ENCODE measurements at places on chromosomes 12 and 14.

- no peak for DNase-seq
These were observed 479.4 kb upstream of the NOVA1 start for GRCh38 chr14:27077214-27077613.

- DNase-seq = peak; percentile 30
These were observed 384.5 kb upstream of the DDHD1 start for GRCh38 chr14:53537422-53538315.

- peak; percentile 21 for DNase-seq
These were observed 52.3 kb upstream of the BCL2L14 start for GRCh38 chr12:12018454-12018853.

DNA sequence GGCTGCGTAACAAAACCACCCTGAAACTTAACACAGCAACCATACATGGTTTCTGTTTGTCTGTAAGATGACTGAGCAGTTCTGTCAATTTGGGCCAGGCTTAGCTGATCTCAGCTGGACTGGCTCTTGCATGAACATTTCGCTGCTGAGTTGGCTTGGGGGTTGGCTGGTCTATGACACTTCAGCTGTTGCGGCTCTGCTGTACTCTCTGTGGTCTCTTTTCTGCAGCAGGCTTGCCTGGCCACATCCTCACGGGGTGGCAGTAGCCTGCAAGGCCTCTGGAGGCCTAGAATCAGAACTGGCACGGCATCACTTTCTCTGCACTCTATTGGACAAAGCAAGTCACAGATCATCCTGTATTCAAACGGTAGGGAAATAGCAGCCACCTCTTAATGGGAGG lies 216.2 kb downstream of the BCL11B start:
- DNase-seq = no peak

- peak; percentile 45 for DNase-seq
These were observed 108.6 kb downstream of the FOXN3 start for GRCh38 chr14:89308232-89308959.

- DNase-seq = peak; percentile 82
These were observed 13.4 kb upstream of the ALDH2 start for GRCh38 chr12:111753144-111753881.

DNA sequence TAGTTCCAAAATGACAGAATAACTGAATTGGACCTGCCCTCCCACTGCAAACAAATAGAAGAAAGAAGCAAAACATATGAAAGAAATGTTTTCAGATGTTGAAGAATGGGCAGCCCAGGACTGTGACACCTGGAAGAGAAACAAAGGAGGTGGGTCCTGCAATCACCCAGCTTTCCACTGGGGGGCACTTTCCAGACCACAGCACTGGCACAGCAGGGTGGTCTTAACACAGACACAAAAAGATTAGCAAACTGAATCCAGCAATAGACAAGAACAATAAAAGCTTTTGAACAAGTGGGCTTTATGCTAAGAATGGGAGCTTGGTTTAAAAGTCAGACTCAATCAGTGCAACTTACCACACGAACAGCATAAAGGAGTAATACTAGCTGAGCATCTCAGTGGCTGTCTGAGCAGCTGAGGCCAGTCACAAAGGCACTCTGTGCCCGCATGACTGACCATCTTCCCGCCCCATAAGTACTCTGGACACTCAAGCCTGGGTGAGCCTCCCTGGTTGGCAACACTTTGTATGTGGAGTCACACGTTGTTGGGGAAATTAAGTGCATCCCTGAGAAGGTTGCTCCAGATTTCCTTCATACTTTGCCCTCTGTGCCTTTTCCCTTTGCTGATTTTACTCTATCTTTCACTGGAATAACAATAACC lies 27.7 kb downstream of the JKAMP start:
- no peak for DNase-seq

GRCh38 chr12:52236386-52237050 lies 3.5 kb downstream of the KRT7 start:
- no peak for DNase-seq

- DNase-seq = peak; percentile 48
These were observed 69.0 kb upstream of the BMP4 start for GRCh38 chr14:54025661-54026060.

GRCh38 chr14:34324363-34324795 lies 137.7 kb downstream of the SPTSSA start:
- peak; percentile 60 for DNase-seq

GRCh38 chr12:111673503-111673902 lies 12.3 kb downstream of the BRAP start:
- peak; percentile 58 for DNase-seq

DNA sequence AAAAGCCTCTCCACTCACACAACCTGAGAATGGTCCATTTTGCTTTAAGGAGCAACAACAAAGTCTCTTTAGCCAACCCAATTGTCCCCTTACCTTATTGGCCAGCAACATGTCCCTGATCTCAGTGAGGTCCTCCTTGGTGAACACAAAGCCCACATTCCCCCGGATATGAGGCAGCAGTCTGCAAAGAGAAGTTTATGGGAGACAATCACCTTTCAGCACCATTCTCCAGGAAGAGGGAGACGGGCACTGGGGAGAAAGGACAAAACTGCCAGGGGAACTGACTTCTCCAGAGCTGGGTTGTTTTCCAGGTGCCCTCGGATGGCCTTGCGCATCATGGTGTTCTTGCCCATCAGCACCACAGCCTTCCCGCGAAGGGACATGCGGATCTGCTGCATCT lies 1.9 kb downstream of the RPLP0 start:
- no peak for DNase-seq

GRCh38 chr12:288687-289086 lies 26.1 kb upstream of the SLC6A13 start:
- peak; percentile 81 for DNase-seq

- DNase-seq = peak; percentile 51
These were observed 1.1 kb downstream of the SP1 start for GRCh38 chr12:53380794-53381730.

DNA sequence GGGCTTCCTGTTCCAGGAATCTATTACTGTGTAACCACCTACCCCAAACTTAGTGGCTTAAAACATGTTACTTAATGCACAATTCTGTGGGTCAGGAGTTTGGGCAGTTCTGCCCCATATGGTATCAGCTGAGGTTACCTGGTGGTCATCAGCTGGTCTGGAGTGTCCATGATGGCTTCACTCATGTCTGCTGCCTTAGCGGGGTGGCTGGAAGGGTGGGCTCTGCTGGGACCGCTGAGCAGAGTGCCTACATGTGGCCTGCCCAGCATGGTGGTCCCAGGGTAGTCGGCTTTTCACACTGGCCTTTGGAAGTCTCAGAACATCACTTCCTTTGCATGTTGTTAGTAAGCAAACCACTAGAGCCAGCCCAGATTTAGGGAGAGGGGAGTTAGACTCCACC lies 53.9 kb downstream of the PELI2 start:
- DNase-seq = no peak

- DNase-seq = peak; percentile 58
These were observed 122.6 kb downstream of the RAD51B start for GRCh38 chr14:67942080-67942710.

DNA sequence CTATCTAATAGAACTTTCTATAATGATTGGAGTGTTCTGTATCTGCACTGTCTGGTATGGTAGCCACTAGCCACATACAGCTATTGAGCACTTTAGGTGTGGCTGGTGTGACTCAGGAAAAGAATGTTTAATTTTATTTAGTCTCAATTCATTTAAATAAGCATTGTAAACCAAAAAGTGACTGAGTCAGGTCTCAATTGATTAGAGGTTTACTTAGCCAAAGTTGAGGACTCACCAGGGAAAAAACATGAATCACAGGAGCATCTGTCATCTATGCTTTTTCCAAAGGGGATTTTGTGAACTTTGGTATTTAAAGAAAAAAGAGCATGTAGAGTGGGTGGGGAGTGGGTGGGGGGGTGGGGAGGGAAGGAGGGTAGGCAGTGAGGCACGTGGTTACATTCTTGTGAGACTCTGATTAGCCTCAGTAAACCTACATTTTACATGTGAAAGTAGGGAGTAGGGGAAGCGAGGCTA lies 473.1 kb downstream of the ATP23 start:
- peak; percentile 81 for DNase-seq

GRCh38 chr14:30958555-30959407 lies 66.7 kb upstream of the AP4S1 start:
- no peak for DNase-seq

- DNase-seq = no peak
These were observed 167.2 kb downstream of the CAPZA3 start for GRCh38 chr12:18905134-18905533.

DNA sequence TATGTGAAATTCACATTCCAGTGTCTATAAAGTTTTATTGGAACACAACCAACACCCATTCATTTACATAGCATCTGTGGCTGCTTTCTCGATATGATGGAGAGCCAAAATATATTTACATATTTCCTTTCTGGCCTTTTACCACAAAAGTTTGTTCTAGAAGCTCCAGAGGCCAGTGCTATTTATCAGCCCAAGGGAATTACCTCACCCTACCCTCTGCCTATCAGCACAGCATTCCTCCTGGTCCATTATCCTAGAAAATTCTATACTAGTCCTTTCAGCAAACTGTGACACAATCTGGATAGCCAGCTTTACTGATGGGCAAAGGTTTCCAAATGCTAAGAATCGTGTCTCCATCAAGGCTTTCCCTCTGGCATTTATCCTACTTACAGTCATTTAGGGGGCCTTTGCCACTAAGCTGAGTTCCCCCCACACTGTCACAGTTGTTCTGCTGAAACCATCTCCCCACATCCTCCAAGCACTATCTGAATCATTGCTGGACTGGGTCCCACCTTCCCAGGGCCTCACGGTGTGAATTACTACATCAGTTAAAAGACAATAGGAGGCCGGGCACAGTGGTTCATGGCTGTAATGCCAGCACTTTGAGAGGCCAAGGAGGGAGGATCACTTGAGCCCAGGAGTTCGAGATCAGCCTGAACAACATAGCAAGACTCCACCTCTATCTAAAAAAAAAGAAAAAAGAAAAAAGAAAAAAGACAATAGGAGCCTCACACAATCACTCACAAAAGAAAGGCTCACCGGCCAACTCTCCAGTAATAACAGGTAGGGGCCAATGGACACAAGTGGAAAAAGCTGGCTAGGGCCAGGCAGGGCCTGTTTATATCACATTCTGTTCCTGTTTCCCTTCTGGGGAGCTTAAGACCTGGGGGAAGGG lies 12.1 kb downstream of the SYNE3 start:
- DNase-seq = peak; percentile 91

- DNase-seq = peak; percentile 61
These were observed 35.8 kb upstream of the FBXO33 start for GRCh38 chr14:39467889-39468524.

DNA sequence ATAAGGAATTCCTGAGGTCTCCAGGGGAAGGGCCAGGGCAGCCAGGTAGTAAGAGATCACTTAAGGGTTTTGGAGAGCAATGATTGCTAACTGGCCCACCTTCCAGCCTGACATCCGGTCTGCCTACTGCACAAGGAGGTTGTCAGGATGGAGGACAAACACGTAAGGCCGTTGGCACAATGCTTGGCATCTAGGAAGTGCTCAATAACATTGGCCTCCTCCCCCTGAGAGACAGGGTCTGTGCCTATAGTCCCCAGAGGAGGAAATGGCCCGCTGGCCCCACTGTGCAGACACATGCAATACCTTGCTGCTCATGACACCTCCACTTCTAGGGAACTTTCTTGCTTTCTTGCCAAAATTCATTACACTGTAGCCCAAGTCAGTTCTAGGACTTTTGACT lies 73.2 kb downstream of the NTF3 start:
- DNase-seq = no peak

DNA sequence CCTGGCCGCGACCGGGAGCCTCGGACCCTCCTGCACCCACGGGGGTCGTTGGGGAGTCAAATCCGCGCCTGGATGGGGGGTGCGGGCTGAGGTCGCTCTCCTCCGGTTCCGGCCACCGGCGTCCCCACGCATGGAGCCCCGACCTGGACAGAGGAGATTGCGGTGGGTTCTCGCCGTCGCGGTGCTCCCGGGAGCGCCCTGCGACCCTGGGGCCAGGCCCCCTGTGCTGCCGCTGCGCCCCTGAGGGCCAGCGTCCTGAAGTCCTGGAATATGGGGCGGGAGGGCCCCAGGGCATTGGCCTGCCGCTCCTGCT lies 345 bp downstream of the ASPG start:
- no peak for DNase-seq

- DNase-seq = no peak
These were observed 308.7 kb upstream of the ATP2B1 start for GRCh38 chr12:90017316-90017715.

Data from fibroblast of the aortic adventitia (primary cell).